ENCODE measurements at places on chromosomes 12 and 14. TPM values are rescaled to one million over a fixed set of nuclear protein-coding genes. Genes with fewer than 3 reads are reported as not detected.

The FAM181A gene
- 0.80 TPM for total RNA-seq

The FZD10 gene
- 0.04 TPM for total RNA-seq

The HOXC5 gene
- total RNA-seq: 1.6 TPM

The RNU4-1 gene
- under 0.01 TPM for total RNA-seq

The MGP gene
- not detected for total RNA-seq

The TCL1B gene
- not detected for total RNA-seq

The CMA1 gene
- total RNA-seq: not detected

The KDM5A gene
- total RNA-seq: 29.9 TPM

The KRT1 gene
- 2.3 TPM for total RNA-seq

The P2RX2 gene
- total RNA-seq: not detected

The CTDSP2 gene
- 37.1 TPM for total RNA-seq

The DCN gene
- total RNA-seq: 21.4 TPM

The MEG3 gene
- 3.8 TPM for total RNA-seq

The SERPINA3 gene
- 3.8 TPM for total RNA-seq
